ENCODE measurements at places on chromosomes 7 and 10.

- DNase-seq = no peak
Measured at GRCh38 chr10:31702005-31702404, 226.6 kb downstream of the ARHGAP12 start.

- no peak for DNase-seq
Measured at GRCh38 chr10:72449941-72450441, 95.3 kb upstream of the DNAJB12 start.

- no peak for DNase-seq
Measured at GRCh38 chr7:40095695-40096327, 38.6 kb downstream of the MPLKIP start.

- DNase-seq = no peak
Measured at GRCh38 chr7:151934584-151934983, 21.7 kb upstream of the GALNTL5 start.

DNA sequence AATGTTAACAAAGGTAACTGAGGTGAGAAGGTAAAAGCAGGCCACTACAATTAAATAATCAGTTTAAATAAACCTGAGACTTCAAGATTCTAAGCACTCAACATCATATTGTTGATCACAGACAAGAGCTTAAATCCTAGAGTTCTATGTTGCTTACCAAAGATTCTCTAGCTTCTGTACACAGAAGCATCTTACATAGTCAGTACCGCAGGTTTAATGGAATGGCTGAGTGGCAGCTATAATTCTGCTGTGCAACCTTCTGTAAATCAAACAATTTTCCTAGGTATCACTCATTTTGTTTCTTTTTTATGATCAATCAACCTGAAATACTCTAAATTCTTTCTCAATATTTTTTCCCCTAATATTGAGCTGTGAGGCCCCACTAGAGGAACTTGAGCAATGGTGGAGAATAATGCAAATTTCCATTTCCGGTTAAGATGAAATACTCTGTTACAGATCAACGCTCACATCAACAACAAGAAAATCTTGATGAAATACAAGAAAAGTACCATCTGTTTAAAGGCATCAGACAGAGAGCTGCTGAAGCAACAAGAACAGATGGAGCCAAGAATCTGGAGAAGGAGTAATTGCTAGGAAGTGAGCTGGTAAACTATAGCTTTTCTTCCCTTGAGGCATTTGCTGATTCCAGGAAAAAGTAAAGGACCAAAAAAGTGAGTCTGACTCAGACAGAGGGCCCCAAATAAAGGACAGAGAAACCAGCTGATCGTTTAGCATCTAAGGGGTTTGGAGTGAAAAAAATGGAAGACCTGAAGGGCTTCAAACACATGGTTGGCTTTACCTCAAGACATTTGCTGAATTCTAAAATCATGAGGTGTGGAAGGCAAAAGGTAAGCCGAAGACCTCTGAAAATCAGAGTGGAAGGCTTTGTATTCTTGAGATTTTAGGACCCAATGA is 22.6 kb downstream of the PNPLA8 start:
- DNase-seq = peak; percentile 36

GRCh38 chr10:4766454-4766853 is 59.6 kb upstream of the AKR1E2 start:
- DNase-seq = no peak

GRCh38 chr7:911791-912480 is 35.6 kb downstream of the GET4 start:
- no peak for DNase-seq

- DNase-seq = no peak
Measured at GRCh38 chr7:103805346-103805745, 184.1 kb downstream of the RELN start.

GRCh38 chr10:43216931-43217562 is 49.8 kb downstream of the RASGEF1A start:
- no peak for DNase-seq

DNA sequence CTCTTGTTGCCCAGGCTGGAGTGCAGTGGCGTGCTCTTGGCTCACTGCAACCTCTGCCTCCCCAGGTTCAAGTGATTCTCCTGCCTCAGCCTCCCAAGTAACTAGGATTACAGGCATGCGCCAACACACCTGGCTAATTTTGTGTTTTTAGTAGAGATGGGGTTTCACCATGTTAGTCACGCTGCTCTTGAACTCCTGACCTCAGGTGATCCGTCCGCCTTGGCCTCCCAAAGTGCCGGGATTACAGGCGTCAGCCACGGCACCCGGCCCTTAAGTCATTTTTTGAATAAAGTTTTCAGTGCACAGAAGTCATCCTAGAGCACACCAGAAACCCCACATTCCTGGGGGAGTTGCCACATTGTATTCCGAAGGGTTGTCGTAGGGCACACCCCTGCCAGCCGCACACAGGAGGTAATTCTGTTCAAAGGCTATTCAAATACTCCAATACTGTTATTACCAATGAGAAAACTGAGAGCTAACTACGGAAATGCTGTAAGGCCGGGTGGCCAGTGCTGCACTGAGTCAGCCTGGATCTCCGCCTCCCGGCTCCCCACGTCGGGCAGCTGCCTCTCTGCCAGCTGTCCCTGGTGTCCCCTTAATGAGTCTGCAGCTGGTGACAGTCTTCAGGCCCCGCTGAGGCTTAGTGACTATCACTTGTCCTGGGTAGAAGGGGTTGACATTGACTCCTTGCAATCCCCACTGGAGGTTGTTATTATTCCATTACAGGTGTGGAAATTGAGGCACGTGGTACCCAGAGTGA is 8.6 kb upstream of the RFC2 start:
- DNase-seq = no peak

GRCh38 chr10:58514111-58514770 is 1.6 kb downstream of the BICC1 start:
- no peak for DNase-seq

DNA sequence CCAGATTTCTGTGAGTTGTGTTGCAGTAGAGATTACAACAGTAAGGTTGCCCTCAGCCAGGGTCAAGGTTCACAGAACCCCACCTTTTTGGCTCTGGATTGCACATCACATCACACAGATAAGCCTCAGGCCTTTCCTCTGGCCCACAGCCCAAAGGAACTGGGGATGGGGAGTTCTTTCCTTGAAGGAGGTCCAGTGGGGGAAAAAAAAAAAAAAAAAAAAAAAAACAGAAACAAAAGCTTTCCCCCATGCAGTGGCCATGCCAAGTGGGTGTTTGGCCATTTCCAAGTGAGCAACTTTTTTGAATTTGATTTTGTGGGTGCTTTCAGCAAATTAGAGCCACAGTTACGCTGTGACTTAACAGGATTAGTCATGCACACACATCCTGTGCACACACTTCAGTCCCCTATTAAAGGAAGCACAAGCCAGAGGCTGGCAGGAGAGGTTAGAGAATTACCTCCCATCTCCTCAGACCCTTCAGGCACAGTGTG is 79.3 kb upstream of the NANOS1 start:
- DNase-seq = no peak

DNA sequence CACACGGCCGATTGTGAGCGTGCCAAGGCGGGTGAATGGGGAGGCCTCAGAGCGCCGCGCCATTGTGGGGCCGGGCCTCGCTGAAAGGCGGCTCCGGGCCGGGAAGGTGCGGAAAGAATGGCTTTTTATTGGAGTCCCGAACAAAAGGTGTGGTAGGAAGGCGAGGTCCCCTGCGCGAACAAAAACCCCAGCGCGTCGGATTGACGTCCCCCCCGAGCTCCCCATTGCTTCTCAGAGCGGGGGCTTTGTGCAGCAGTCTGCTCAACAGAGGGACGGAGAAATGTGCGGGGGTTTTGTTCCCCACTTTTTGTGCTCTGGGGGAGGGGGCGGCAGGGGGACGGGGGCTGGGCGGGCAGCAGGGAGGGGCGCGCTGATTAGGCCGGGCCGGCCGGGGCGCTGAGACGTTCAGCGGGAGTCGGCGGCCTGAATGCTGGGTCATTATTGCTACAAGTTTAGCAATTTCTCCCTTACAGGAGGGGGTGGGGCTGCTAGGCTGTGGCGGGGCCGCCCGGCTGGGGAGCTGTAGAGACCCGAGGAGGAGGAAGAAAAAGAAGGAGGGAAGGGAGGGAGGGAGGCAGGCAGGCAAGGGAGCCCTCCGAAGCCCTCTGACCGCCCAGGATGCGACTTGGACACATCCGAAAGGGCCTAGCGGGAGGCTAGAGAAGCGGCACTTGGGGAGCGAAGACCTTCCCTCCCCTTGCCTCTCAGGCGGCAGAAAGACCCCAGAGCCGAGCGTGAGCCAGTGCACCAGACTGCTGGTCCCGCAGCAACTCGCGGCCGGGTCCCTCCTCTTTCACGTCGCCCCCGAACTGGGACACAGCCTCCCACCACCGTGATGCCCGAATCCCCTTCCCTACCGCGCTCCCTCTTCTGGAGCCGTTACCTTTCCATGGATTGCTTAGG is 4.6 kb downstream of the NKX2-3 start:
- DNase-seq = no peak

GRCh38 chr7:26627221-26627620 is 237.2 kb downstream of the SKAP2 start:
- DNase-seq = no peak

DNA sequence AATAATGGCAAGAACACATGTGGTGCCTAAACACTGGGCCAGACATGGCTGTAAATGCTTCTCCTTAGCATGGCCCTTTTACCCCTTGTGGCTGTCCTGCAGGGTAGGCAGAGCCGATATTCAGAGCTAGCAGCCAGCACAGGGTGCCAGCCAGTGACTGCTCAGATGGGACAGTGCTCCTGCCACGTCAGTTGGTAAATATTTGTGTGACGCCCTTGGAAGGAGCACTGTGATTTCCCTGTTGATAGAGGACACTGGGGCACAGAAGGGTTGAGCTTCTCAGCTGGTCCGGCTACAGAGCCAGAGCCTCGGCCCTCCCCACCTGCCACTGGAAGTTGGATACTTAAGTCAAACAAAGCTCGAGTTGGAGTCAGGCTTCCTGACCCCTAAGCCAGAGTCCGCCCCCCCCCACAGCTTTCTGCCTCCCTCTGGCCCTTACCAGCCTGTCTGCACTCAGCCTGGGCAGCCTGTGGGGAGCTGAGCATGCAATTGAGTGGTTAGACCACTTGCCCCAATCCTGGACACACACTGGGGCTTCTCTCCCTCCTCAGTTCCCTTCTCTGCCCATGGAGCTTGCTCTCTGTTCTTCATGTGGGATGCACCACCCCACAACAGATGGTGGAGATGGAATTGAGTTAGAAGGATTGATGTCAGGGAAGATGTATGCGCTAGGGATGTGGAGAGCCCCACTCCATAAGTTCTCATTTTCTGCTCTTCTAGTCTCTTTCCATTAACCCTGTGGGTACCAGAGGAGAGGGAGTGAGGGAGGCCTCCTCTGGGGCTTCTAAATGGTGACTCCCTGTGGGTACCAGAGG is 350.8 kb downstream of the PLXNA4 start:
- DNase-seq = no peak

- no peak for DNase-seq
Measured at GRCh38 chr7:66503036-66503370, 125.7 kb upstream of the KCTD7 start.

- DNase-seq = no peak
Measured at GRCh38 chr10:72846238-72846637, 47.3 kb upstream of the OIT3 start.

GRCh38 chr10:13717936-13718772 is 131.4 kb downstream of the PRPF18 start:
- no peak for DNase-seq

- no peak for DNase-seq
Measured at GRCh38 chr7:121480058-121480457, 84.0 kb upstream of the FAM3C start.

DNA sequence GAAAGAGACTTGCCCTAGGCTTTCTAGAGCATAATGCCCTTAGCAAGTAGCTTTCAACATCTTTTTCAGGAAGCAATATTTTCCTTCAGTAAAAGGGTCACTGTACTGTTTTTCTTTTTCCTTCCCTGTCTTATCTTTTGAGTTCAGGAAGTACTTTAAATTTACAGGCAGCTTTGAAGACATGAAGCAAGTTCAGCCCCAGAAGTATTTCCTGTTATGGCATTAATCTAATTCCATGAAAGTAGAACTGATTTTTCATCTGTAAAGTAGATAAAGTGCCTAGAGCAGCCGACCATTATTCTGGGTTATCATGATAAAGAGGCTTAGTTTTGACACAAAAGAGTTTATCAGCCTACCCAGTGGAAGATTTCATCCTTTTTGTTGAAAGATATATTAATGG is 288.2 kb downstream of the ADK start:
- DNase-seq = no peak

DNA sequence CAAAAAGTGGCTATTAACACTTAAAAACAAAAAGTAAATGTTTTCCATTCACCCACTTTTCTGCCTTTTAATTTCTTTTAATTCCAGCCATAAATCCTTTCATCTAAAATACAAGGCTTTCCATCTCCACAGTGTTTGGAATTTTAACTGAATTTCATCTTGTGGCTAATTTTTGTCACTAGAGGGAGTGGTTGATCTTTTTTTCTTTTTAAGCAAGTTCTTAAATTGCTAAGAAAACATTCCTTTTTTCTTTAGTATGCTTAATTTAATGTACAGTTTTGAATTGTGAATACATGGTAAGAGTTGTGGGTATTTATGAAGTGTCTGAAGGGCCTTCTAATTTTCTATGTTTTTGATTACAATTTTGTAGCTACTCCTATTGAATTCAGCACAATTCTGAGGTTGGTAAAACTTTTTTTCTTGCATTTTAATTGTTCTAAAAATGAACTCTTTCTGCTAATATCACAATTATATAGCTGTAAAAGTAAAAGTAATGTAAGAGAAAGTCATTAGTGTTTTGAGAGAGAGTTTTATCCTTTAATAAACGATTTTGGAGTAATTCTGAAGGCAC is 54.9 kb upstream of the ANK3 start:
- no peak for DNase-seq

DNA sequence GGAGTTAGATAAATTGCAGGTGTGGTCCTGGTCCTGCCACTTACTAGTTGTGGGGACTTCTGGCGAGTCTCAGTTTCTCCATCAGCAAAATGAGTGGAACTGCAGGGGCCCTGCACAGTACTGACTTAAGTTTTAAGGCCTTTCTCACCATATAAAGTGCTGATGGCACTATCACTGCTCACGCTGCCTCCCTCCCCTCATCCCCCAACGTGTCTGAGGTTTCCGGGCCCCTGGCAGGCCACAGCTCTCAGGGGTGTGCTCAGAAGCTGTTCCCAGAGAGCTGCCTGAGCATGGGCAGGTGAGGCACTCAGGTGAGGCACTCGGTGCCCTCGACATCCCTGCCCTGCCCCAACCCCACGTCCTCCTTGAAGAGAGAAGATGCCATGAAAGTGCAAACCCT is 74.2 kb downstream of the VOPP1 start:
- no peak for DNase-seq

DNA sequence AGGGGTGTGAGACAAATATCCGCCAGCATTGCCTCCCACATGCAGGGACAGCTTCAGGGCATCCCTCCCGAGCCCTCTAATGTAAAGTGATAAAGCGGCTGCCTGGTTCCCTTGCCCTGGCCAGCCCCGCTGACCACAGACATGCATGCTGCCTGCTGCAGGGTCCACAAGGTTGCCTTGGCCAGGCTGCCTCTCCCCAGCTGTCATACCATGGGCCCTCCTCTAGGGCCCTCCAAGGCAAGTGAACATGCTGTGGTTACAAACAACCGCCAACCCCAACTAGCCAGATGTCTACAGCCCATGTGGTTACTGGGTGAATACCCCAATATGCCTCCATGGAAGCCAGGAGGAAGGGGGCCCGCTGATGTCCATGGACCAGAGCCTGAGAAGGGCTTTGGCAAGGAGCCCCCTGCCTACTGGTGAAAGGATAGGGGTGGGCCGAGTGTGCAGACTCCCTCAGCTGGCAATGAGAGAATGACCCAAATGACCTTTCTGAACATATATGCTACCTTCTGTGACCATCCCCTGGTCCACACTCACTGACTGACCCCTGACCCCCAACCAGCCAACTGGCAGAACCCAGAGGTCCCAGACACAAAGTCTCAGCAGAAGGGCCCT is 37.4 kb downstream of the GRID1 start:
- DNase-seq = no peak

Measured in GM13976 (cell line).